Stimulated activated CD8-positive, alpha-beta memory T cell treated with anti-CD3 and anti-CD28 coated beads, Interleukin-15, amount 100 ng/mL, for 48 hours (primary cell): ENCODE measurements at places on chromosomes 1 and 21.

DNA sequence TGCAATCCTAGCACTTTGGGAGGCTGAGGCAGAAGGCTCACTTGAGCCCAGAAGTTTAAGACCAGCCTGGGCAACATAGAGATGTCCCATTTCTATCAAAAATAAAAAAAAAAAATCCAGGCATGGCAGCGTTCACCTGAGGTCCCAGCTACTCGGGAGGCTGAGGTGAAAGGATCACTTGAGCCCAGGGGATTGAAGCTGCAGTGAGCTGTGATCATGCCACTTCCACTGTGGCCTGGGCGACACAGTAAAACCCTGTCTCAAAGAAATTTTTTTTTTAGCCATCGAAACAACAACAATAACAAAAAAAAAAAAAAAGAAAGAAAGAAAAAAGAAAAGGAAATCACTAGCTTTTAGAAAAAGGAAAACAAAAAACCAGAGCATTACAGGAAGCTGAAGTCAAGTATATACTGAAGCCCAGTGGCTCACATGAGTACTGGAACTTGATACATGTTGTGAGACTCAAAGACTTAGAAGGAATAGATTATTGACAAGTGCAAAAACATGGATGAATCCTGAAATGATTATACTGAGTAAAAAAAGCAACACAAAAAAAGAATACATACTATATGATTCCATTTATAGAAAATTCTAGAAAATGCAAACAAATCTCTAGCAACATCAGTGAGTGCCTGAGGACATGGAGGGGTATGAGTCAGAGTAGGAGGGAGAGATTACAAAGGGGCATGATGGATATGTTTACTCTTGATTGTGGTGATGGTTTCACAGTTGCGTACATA is 6.1 kb upstream of the RABGAP1L start:
- DNase-seq, result no peak

DNA sequence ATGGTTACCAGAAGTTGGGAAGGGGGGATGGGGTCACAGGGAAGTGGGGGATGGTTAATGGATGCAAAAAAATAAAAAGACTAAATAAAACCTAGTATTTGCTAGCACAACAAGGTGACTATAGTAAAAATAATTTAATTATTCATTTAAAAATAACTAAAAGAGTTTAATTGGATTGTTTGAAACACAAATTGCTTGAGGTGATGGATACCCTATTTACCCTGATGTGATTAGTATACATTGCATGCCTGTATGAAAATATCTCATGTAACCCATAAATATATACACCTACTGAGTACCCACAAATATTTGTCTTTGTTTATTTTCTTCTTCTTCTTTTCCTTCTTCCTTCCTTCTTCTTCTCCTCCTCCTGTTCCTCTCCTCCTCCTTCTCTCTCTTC is 57.8 kb upstream of the MACF1 start:
- no peak for DNase-seq

DNA sequence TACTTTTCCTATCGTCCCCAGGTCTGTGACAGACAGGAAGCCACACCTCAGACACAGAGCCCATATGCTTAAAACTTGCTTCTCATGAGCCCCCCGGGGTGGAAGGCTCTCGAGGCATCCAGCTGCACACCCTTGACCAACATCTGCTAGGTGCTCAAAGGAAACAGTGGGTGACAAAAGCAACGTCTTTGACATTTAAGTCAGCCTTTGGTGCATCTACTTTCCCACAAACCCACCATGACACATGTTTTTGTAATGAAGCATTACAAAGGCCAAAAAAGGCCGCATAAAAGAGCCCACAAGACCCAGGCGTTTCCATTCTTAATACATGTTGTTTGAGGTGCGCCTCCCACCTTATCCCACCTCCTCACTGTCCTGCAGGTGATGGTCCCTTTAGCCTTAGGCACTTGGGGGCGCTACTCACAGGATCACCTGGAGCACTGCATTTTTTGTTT is 11.8 kb upstream of the FASLG start:
- peak; percentile 53 for DNase-seq

GRCh38 chr1:240888039-240888786 is 276.3 kb upstream of the GREM2 start:
- DNase-seq, result no peak

DNA sequence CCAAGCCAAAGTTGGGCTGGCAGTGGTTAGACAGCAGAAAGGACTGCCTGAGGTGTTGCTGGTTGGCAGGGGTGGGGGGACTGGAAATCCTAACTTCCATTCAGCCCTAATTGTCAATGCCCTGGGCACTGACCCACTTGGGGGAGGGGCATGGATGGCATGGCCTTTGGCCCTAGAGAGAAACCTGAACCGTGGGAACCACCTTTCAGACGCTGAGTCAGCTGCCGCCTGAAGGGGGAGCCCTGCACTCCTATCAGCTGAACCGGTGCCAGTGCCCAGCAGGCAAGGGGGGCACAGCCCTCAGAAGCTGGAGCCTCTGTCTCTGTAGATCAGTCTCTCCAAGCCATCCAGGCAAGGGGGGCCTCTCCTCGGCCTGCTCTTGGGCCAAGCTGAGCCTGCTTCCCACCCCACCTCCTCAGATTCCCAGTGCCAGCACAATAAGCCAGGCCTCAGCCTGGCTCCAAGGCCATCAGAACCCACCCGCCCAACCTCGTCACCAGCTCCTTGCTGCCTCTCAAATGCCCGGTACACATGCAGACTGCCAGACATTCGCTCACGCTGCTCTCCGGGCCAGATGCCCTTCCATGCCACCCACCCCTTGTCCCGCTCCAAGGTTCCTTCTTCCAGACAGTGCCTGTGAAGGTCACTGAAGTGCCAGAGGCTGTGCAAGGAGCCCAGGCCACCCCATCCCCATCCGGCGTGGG is 11.6 kb downstream of the TINAGL1 start:
- peak; percentile 44 for DNase-seq

DNA sequence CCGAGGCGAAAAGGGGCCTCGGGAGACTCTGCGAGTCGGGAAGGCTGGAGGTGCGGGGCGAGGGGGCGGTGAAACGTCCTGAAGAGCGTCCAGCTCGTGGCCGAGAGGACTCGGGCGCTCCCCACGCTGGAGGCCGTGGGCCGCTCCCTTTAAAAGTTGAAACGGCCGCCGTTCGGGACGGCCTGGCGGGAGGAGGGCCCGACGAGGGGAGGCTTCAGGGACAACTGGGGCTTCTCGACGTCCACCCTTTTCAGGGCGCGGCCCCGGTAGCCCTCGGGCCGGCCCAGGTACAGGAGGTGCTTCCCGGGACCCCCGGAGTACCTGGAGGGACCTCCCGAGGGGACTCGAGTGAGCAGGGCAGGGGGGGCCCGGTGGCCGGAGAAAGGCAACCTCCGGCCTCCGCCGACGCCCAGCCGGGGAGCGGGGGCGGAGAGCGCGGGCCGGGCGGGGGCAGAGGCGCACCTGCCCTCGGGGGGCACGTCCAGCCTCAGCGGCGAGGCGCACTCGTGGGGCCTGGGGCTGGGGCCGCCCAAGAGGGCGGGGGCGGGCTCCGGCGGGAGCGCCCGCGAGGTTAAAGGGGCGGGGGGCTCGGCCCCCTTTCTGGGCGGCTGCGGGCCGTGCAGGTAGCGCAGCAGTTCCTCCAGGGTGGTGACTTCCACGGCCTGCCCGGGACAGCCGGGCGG is 14.0 kb downstream of the SEMA6C start:
- DNase-seq, result no peak

DNA sequence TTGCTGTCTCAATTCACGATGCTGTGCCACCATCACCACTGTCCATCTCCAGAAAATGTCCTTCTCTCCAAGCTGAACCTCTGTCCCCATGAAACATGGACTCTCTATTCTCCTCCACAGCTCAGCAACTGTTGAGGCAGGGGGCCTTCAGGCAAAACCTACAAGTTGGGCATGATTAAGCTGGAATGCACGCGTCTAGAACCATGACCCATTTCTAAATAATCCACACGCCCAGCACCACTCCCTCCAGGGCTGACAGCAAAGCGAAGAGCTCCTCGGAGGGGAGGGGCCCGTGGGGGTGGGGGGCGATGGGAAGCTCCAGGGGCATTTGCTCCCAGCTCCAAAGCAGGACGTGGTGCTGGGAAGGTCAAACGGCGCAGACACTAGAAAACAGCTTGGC is 3.3 kb upstream of the HES5 start:
- DNase-seq, result no peak
